CD4-positive, alpha-beta T cell treated with Interleukin-17A for 4 hours (primary cell): ENCODE measurements at places on chromosomes 3 and 15.

- DNase-seq: no peak
These were observed 84.3 kb downstream of the CHST2 start for GRCh38 chr3:143203848-143204247.

GRCh38 chr15:67407786-67408185, 113.1 kb upstream of the C15orf61 start:
- DNase-seq: no peak

DNA sequence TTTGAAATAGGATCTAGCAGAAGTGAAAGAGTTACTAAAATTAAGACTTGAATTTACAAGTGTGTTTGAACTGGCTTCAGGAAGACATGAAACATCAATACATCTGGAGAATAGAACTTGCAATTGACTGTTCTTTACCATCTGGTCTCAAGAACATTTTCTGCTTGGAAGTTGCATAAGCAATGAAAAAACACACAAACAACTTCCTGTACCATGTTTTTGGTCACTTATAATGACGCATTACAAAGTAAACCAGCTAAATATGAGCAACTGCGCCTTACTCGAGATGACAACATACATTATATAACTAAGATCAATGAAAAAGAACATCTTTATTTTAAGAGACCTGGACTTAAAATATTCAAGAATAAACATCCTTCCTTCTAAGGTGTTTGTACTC, 112.5 kb downstream of the TIGIT start:
- DNase-seq: no peak

GRCh38 chr3:173139420-173139819, 1.6 kb downstream of the SPATA16 start:
- no peak for DNase-seq

- peak; percentile 31 for DNase-seq
These were observed 2.7 kb downstream of the ADAMTS7 start for GRCh38 chr15:78808550-78808949.

DNA sequence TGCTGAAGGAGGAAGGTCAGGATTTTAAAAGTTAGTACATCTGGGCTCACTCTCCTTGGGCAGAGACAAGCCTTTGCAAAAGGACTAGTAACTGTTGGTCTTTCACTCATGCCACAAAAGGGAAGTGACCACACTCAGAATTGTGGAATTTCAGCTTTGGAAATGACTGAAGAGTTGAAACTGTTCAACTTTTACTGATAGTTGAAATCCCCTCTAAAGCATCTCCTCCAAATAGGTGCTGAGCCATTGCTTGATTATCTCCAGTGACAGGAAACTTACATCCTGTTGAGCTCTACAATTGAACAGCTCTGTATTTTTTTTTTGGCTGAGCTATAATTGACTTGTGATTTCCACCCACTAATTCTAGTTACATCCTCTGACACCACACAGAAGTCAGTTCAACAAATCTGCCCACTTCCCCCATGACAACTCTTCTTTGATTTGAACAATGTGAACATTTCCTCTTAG, 254.8 kb upstream of the TPRG1 start:
- DNase-seq: no peak

DNA sequence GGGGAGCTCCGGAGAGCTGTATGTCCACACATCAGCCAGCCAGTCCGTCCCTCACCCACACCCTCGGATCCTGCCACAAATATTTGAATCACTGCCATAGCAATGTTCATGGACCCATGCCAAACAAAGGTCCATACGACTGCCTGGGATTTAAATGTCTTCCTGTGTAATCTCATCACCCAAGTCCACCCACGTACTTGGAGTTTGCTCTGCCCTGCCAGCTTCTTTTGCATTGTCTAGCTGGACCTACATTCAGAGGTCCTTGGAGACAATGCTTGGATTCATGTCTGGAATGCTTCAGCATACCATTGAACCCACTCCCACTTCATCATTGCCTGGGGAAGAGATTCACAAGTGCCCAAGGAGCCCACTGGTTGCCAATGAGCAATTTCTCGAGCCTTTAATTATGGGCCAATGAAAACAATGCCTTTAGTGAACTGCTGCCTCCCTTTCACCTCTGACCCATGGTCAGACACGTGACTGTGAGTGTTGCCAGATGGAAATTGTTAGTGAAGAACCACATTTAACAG, 90.4 kb upstream of the PHLDB2 start:
- no peak for DNase-seq

DNA sequence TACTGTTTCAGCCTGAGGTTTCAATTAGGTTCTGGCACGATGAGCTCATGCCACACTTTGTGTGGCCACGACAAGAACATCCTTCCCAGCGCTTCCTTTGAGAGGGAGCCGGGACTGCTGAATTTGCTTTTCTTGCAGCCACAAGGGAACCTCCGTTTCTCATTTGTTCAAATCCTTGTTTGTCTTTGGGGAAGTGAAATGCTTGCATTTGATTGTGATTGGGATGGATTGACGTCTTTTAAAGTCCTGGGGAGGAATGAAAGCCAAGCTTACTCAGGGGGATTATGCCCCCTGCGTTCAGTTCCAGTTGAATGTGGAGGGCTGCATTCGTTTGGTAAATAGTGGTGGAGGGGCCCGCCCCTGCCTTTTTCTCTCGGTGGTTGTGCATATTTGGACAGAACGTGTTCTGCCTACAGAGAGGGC, 277.6 kb downstream of the THSD4 start:
- DNase-seq: no peak

DNA sequence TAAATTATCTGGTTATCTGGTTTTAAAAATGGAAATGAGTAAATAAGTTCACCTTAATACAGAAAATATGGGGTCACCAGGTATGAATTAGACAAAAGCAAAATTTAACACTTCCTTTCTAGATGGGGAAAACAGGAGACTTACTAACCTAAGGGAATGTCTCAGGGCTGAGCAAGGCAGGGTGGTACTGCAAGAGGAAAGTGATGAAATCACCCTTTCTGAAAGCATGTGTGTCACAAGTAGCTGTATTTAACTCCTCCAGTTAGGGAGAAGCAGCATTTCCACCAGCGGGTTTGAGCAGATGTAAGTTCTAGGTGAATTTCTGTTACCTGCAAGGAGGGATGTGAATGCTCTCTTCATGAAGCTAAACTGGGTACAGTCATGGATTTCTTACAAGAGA, 629.1 kb downstream of the MECOM start:
- DNase-seq: no peak

- no peak for DNase-seq
These were observed 1371.6 kb upstream of the EPHA6 start for GRCh38 chr3:95442766-95443165.

DNA sequence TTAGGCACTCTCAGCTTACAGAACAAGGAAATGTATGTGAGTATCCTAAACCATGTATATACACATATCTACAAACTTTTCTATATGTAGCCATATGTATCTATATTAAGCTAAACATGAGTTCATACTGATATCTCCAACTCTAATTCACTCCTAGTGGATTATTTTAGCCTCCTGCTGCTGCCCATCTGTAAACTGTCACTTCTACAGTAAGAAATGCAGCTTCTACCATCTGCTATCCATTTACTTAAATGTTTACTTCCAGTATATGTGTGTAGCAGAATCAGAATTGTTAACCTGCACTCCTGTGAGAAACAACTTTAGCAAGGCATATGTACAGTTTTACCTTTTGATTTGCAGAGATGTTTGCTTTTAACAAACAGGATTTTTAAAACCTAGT, 478.5 kb upstream of the CBLB start:
- DNase-seq: no peak

- no peak for DNase-seq
These were observed 13.5 kb upstream of the STXBP5L start for GRCh38 chr3:120894316-120895057.

DNA sequence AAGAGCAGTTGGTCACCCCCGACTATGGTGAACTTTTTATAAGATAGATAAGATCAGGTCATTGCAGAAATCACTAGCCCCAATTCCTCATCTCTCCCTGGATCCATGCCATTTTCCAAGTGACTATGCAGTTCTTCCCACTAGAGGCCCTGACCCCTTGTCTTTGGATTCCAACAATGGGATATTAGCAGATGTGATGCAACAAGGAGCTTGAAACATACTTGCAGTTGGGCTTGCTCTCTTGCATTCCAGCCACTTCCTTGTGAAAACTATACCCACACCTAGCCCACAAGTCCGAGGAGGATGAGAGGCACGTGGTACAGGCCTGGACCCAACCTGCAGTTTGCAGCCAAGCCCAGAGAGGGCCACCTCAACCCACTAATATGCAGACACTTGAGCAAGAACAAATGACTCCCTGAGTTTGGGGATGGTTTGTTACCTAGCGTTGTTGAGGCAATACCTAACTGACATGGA, 60.6 kb downstream of the SUCLG2 start:
- peak; percentile 17 for DNase-seq

DNA sequence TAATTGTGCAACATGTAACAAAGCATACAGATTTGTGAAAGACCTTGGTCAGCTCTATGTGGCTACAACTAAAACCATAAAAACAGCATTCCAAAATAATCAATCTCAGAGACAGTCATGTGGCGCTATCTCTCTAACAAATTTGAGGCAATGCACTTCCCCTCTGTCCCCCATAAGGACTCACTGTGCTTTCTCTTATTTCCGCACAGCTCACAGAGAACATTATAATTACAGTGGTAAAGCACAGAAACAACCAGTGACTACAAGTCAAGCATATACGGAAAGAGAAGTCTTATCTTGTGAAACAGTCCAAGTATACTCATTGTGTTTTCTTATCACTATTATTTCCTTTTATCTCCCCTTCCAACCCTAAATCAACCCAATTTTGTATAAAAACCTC, 64.3 kb downstream of the RYK start:
- DNase-seq: no peak

GRCh38 chr3:100047455-100048141, 66.7 kb downstream of the FILIP1L start:
- DNase-seq: no peak

- DNase-seq: no peak
These were observed 67.4 kb upstream of the IQSEC1 start for GRCh38 chr3:13140596-13140995.

DNA sequence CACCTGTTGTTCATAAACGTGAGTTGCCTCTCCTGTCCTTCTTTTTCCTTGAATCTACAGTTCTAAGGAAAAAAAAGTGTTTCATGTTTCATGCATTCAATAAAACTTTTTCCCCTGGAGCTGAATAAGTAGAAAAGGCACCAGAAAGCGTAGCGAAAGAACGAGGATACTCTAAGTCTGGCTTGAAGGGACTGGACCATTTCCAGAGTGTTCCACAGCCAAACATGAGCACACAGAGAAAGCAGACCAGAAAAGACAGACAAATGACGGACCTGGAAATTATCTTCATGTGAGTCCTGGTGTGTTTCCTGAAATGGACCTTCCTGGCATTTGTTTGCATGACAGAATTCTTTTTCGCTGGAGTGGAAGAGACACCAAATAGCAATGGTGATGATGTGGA, 204.7 kb downstream of the SV2B start:
- no peak for DNase-seq

DNA sequence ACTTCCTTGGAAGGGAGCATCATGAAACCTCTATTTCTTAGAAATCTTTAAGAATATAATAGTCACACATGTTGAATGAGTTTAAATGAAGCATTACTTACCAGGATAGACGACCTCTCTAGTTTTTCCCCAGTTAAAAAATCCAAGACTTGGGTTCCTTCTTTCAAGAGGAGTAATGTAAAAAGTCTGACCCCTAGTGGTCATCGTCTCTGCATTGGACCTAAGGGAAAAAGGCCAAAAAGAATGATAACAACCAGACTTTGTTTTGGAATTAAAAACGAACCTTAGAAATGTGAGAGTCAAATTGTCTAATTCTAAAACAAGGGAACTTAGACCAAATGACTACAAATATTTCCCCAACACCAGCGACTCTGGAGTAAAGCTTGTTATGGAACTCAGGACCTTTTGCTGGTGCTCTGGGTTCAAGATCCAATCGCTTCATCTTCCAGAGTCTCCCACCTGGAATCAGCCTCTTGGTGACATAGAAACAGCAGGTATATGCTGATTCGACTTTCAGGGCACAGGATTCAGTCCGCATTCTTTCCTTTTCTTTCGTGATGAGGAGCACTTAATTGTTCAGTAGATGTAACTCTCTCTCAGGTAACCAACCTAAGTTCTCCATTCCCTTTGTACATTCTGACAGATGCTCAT, 214.8 kb upstream of the TPRG1 start:
- DNase-seq: peak; percentile 22

DNA sequence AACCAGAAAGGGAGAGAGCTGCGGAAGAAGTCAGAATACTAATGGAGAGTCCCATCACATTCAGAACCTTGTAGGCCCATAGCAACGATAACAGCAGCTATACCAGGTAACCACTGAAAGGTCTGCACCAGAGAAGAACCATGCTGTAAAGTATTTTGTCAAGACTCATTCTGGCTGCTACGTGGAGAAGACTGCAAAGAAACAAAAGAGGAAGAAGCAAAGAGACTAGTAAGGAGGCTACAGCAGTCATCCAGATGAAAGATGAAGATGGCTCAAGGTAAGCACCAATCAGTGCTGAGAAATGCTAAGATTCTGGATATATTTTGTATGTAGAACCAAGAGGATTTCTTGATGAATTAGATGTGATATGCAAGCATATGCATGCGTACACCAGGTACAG, 39.6 kb downstream of the ACAP2 start:
- DNase-seq: no peak

GRCh38 chr3:186453531-186453930, 90.6 kb downstream of the CRYGS start:
- DNase-seq: no peak

DNA sequence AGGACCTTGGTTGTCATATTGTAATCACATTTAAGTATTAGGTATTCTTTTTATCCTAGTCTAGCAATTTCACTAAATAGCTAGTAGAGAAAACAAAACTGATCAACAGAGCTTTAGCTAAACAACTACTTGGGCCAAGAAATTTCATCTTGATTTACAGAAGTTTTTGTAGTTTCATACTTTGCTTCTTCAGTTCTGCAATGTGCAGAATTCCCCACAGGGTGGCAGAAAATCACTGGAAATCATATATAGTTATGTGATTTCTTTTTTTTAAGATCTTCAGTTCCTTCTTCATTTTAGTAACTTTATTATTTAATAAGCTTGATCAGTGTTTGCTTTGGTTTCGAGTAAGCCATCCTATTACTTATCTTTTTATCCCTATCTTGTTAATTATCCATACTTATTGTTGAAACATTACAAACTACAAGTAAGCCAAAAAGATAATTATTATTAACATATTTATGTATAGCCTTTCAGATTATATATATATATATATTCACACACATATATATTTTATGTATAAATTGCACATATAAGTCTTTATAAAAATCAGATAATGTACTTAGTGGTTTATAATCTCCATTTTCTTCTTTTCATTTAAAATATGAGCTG, 2.2 kb upstream of the BNIP2 start:
- peak; percentile 53 for DNase-seq
